COR-L47 (cell line): ENCODE measurements at places on chromosomes 4 and X.
A peak's percentile ranks its signal among the peaks of the same experiment; 100 is the strongest.

DNA sequence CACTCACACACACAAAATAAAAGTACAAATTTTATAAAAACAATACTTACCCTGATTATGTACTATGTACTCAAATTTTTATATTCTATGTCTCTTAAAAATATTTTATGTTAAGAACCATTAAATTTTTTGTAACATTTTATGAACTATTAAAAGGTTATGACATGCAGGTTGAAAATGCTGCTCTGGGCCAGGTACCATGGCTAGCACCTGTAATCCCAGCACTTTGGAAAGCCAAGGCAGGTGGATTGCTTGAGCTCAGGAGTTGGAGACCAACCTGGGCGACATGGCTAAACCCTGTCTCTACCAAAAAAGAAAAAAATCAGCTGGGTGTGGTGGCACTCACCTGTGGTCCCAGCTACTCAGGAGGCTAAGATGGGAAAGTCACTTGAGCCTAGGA, 29.4 kb upstream of the SPINK2 start:
- DNase-seq, result no peak

DNA sequence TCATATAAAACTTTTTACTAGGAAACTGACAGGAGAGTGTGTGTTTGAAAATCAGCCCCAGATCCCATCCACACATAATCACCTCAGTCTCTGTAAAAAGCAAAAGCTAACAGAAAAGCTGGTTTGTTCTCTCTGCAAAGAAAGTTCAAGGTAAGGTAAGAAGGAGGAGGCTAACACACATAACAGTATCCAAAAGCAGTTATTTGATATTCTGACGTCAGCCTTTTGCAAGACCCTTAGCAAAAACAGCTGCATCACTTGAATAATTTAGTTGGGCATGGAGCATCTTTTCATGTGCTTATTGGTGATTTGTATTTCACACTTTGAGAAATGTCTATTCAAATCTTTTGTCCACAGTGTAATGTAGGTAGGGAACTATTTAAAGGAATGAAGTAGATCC, 5.5 kb downstream of the TCEAL9 start:
- DNase-seq, result no peak

GRCh38 chr4:111434586-111434985, 710.7 kb upstream of the FAM241A start:
- no peak for DNase-seq

GRCh38 chr4:173934933-173935620, 348.4 kb downstream of the FBXO8 start:
- DNase-seq, result no peak

GRCh38 chr4:134313591-134313990, 112.0 kb upstream of the PABPC4L start:
- DNase-seq, result no peak

DNA sequence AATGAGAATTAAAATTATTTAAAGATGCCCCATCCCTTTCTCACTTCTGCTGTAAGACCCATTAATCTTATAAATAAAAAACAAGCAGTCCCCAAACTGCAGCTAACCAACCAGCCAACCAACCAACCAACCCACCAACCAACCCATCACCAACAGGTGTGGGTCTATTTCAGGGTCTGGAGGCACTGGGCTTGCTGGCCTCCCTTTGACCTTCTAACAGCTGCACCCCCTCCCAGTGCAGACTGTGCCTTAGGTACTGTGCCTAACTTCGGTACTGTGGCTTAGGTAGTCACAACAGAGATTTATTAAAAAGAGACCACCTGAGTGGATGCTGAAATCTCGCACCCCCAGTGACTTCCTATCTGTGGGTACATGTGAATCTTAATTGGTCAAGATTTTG, 128.1 kb downstream of the SORBS2 start:
- DNase-seq, result no peak

DNA sequence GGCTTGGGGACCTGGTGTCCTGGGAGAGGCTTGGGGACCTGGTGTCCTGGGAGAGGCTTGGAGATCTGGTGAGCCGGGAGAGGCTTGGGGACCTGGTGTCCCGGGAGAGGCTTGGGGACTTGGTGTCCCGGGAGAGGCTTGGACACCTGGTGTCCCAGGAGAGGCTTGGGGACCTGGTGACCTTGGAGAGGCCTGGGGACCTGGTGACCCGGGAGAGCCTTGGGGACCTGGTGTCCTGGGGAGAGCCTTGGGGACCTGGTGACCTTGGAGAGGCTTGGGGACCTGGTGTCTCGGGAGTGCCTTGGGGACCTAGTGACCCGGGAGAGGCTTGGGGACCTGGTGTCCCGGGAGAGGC, 12.6 kb downstream of the SHOX start:
- DNase-seq, result no peak

DNA sequence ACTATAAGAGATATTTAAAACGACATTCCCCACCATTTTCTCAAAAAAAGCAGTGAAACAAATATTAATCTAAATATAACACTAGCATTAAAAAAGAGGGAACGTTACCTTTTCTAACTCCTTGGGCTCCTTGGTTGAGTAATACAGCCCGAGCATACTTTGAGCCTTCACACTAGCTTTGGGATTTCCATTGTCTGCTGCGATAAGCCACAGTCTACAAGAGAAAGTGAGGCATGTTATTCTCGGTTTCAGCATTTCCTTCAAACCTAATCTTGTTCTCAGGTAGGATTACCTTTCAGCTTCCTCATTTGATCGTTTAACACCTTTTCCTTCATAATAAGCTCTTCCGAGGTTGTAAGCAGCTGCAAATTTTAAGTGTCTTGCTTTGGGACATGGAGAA, 21.7 kb downstream of the LRP2BP start:
- no peak for DNase-seq

DNA sequence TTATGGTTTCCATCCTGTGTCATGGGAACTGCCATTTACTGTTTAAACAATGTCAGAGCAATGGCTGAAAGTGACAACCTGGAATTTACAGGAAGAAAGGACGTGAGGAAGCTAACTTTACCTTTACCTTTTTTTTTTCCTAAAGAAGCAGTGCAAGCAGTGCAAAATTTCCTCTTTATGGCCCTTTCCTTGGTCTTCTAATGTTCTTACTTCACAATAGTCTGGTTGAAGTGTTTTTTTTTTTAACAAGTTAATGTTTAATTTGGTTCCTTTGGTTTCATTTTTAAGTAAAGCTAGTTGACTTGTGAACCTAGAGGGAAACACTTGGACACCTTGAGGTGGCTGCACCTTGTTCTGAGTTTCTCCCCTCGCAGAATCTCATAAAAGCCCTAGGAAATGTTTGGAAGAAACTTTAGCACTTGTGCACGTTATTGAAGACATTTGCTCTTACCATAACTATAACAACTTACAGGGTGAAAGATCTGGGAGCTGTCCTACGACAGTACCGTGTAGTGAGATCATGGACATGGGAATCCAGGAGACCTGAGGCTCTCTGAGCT, 1.8 kb downstream of the SGMS2 start:
- no peak for DNase-seq

GRCh38 chrX:118614150-118614549, 113.3 kb upstream of the IL13RA1 start:
- DNase-seq, result no peak

GRCh38 chr4:59987289-59987688, 1212.8 kb upstream of the ADGRL3 start:
- DNase-seq, result no peak

GRCh38 chr4:55498051-55498450, 48.7 kb downstream of the CLOCK start:
- no peak for DNase-seq

DNA sequence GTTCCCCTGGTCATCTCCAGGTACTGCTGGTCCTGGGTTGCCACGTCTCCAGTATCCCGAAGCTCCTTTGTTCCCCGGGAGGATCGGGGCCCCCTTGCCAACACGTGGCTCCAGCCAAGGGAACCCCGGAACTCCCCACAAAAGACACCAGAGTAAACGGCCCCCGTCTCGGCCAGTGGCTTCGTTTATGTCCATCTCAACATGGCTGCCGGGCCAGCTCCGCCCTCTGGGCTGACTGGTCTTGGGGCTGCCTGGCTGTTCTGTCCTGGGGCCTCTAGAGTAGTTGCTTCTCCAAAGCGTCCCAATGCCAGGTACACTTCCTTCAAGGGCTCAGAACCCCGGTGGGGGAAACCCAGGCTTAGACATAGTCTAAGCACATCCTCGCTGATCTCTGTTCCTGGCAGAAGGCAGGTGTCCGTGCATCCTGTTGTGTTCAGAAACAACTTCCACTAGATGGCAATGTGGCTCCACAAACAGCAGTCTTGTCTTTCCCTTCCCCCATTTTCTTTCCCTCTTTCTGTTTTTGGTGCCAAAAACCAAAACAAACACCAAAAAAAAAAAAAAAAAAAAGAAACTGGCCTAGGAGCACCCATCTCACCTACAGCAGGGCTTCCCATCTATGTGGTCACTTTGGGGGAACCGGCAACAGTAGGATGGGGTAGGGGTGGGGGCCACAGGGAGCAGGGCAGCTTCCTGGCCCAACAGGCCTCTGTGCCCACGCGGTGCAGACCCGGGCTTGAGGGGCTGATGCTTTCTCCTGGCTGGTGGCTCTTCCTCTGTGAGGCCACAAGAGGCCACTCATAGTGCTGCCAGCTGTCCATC, 35.3 kb downstream of the NBDY start:
- DNase-seq, result no peak

DNA sequence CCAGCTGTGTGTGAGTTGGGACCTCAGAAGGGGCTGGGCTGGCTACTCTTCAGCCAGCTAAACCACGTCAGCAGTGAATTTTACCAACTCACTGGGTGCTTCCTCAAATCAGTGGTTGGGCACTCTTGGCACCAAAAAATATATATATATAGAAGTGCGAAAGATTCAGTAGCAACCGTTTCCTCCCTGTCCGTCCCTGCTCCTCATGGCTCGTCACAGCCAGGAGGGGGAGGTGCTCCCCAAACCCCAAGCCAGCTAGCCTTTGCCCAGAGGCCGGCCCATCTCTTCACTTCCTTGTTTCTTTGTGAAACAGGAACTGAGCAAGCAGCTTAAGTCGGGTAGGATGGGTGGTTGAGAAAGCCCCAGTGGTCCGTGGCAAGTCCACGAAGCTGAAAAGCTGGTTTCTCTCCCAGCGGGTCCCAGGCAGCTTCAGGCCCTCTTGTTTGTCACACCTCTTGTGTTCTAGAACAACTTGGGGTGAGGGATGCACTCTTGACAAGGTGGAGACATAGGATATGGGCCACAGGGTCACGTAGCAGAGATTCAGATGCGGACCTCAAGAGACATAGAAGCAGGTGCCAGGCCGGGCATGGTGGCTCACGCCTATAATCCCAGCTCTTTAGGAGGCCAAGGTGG, 6.8 kb upstream of the SASH3 start:
- no peak for DNase-seq

DNA sequence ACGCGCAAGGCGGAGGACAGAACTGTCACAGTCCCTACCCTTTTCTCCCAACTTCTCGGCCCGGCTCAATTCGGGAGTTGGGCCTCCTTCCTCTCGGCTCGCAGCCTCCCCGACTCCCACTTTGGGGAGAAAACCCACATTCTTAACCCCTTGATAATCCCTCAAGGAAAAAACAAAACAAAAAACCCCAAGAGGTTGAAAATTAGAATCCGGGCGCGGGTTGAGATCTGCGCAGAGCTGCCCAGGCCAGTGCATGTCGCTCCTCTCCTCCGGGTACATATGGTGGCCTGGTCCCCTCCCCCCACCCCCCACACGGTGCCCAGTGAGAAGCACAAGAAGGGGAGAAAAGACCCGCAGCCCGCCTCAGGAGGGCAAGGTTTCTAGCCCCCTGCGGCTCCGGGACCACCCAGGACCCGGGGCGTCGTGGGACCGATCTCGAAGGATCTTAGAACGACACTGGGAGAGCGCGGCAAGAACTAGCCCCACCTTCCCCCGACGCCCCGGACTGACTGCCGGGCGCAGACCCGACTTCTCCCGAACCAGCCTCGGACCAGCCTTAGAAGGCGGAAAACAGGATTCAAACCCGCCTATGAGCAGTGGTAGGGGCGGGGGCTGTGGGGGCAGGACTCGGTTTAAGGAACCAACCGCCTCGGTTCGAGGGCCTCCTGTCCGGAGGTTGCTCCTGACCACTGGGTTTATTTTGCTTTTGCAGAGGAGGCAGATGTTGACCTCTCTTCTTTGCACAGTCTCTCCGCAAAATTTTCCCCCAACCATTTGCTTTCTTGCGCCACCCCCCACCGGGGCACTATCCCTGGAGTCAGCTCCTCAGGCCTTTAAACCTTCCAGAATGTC, 2.5 kb upstream of the PDGFRA start:
- DNase-seq, result no peak

- DNase-seq, result no peak
These were observed 147.4 kb downstream of the SMIM20 start for GRCh38 chr4:26061248-26061986.

GRCh38 chr4:126479709-126480108, 1153.0 kb upstream of the INTU start:
- no peak for DNase-seq

DNA sequence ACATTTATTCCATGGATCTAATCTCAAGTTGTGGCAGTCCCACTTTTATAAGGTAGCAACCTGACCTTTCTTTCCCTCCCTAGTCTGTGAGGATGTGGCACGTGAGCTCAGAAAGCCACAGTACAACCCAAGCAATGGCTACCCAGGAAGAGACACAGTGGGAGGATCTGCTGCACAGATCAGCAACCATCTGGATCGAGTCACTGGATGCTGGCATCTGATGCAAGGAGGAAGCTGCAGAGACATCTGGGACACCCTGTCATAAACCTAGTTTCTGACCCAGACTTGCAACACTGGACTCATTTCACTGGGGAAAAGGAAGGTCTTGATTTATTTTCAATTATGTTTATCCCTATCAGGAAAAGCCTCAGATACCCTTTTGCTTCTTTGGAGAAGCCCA, 327.1 kb downstream of the PAPSS1 start:
- DNase-seq, result no peak

DNA sequence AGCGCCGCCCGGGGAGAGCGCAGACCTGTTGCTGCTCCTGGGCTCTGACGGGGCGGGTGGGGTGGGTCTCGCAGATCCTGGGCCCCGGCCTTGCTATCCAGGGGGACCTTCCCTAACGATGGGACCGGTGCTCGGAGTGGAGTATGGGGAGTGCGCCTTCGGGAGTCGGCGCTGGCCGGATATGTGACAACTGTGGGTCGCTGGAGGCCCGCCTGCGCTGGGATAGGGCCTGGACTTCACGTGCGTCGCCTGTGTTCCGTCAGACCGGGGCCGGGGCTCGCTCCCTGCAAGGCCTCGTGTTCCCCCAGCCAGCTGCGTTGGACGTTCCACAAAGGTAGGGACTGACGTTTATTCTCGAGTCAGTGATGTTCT, 1.3 kb downstream of the TBL1X start:
- DNase-seq, result peak; percentile 11

- DNase-seq, result no peak
These were observed 474.0 kb upstream of the NDST3 start for GRCh38 chr4:117560329-117560728.

GRCh38 chr4:86633854-86634253, 39.7 kb downstream of the PTPN13 start:
- DNase-seq, result no peak

DNA sequence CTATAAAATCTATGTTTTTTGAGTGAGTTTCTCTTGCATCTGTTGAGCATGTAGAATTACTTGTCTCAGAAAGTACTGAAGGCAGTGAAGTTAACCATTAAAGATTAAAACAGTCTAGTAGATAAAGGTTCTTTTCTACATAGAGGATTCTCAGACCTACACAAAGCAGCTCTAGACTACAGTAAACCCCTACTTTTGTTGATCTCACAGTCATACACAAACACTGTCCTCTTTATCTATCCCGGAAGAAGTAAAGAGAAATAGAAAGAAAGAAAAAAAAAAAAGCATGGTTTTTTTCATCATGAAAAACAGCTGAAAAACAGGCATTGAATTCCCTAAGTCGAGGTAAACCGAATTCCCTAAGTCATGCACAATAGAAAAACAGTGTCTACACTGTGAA, 58.6 kb downstream of the COL25A1 start:
- DNase-seq, result no peak

GRCh38 chr4:26323821-26324220, 3.0 kb downstream of the RBPJ start:
- no peak for DNase-seq

- DNase-seq, result no peak
These were observed 149.9 kb downstream of the SLC10A7 start for GRCh38 chr4:146371812-146372211.
